Ureter (tissue), 1 donor: ENCODE measurements at places on chromosomes 11 and 22. TPM values are rescaled to one million over a fixed set of nuclear protein-coding genes. Genes with fewer than 3 reads are reported as not detected.
A peak's percentile ranks its signal among the peaks of the same experiment; 100 is the strongest.

LRRC56 gene
- total RNA-seq: 3.4 TPM

TRPM5 gene
- 0.60 TPM for total RNA-seq

DDX25 gene
- not detected for total RNA-seq

- no peak for DNase-seq
Observed at GRCh38 chr11:27239305-27239942, 123.6 kb downstream of the CCDC34 start.

DNA sequence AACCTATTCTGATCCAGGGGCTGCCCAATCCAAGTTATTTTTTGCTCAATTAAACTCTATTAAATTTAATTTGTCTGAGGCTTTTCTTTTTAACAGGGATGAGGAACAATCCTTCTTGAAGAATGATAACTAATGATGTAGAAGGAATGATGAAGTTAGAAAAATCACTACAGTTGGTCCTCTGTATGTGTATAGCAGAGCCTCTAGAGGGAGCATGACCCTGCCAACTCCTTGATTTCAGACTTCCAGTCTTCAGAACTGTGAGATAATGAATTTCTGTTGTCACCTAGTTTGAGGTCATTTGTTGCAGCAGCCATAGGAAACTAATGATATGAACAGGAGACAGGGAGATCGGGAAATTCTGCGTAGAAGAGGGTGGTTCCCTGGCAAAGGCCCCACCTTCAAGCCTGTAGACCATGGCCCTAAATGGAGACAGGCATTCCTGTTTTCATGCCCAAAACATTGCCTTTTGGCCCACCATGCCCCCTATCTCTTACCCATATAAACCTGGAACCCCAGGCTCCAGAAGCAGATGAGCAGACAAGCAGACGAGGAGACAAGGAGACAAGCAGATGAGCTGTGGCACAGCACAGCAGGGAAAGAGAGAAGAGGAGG is 7.7 kb upstream of the QSER1 start:
- no peak for DNase-seq

DNA sequence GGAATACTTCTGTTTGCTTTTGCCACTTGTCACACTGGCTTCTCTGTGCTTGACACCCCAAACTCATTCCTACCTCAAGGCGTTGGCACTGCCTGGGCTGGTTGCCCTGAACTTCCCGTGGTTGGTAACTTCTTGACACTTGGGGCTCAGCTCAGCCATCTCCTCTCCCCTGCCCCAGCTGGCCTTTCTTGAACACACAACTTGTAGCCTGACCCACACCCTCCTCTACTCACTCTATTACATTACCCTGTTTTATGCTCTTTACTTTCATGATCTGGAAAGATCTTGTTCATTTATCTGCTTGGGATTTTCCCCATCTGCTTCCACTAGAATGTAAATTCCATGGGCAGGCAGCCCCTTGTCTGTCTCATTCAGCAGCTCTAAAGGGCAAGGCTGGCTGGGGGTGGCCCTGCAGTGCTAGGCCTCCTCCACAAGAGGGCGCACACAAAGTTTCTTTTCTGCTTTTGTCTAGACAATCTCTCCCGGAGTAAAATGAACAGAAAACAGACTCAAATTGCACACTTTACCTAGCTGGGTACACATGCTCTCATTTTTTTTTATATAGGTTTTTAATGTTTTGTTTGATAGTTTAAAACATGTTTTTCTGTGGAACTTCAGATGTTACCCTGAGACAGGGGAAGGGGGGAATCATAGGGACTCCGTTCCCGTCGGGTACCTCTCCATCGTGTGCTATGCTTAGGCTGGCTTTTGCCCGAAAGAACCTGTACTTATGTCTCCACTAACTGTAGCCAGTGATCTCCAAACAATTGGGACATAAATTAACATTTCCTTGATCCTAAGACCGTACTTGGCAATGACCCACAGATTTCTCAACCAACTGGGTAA is 16.4 kb upstream of the MRGPRX2 start:
- peak; percentile 70 for DNase-seq

DNA sequence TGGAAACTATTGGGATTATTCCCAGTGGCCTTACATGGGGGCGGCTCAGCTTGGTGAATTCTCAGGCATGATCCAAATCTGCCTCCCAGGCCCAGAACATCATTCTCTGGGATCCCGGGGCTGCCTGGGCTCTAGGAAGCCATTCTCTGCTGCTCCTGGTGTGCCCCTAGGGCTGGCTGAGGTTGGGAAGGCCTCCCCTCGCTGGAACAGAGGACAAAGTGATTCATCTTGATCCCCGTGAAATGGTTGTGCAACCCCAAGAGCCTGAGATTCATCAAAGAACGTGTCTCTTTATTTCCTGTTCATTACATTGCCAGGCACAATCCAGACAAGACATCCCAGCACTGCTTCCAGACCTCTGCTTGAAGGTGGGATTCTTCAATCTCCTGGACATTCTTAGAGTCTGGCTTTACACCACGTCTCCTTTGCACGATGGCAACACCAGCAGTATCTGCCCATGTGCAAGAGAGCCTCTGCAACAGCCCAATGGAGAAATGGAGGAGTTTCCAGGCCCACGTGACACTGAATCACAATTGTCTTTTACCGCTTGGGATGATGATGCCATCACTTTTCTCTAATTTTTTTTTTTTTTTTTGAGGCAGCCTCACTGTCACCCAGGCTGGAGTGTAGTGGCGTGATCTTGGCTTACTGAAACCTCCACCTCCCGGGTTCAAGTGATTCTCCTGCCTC is 52.3 kb downstream of the TST start:
- no peak for DNase-seq

GRCh38 chr11:2089536-2090165 is 49.5 kb downstream of the IGF2 start:
- DNase-seq: peak; percentile 34

- DNase-seq: no peak
Observed at GRCh38 chr11:45665206-45665932, at the start of gene CHST1. Gene CHST1, minus strand, starts transcription at chr11:45665622. Its CDS starts 14,699 bp downstream, at chr11:45650923.

- no peak for DNase-seq
Observed at GRCh38 chr22:32569956-32570355, 95.3 kb downstream of the FBXO7 start.

DNA sequence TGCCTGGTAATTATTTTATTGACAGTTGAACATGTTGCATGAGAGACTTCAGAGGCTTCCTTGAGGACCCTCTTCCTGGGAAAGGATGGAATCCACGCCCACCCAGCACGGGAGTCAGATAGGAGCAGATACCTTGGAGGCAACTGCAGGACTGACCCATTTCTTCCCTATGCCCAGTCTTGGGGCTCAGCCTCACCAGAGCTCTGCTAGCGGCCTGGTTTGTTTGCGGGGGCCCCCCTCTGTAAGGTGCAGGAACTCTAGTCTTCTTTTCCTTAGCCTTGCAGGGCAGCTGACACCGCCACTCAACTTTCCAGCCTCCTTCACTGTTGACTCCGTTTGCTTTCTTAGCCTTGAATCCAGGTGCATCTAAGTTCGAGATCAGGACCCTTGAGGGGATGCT is 1032.8 kb downstream of the BRD1 start:
- DNase-seq: no peak

DNA sequence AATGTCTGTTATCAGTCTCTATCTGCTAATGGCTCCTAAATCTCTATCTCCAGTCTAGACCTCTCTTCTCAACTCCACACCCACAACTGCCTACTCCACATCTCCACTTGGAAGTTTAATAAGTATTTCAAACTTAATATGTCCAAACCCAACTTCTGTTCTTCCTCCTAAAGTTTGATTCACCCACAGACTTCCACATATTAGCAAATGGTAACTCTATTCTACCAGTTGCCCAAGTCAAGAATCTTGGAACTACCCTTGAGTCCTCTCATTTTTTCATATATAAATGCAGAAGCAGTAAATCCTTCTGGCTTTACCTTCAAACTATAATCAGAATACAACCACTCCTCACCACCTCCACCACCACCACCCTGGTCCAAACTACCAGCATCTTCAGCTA is 6.7 kb upstream of the JAML start:
- no peak for DNase-seq
